ENCODE measurements at places on chromosomes 7 and 10.

GRCh38 chr10:43350686-43351085 is 20.8 kb upstream of the FXYD4 start:
- no peak for DNase-seq

DNA sequence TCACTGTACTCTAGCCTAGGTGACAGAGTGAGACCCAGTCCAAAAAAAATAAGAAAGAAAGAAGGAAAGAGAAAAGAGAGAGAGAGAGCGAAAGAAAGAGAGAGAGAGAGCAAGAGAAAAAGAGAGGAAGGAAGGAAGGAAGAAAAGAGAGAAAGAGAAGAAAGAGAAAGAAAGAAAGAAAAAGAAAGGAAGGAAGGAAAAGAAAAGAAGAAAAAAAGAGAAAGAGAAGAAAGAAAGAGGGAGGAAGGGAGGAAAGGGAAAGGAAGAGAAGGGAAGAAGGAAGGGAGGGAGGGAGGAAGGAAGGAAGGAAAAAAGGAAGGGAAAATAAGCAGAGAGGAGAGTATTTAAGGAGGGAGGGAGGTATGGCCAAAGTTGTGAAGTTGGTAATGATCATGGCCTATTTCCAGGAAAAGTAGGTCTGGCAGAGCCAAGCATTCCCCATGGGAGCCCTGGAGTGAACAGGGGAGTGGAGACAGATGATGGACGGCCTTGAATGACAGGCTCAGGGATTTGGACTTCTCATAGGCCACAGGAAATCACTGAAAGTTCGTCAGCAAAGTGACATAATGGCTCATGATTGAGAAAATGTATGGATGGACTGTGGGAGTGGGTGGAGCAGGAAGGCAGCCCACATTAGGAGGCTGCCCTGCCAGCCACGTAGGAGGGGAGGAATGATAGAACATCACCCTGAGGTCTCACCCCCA is 44.8 kb upstream of the CUX1 start:
- DNase-seq, result no peak

DNA sequence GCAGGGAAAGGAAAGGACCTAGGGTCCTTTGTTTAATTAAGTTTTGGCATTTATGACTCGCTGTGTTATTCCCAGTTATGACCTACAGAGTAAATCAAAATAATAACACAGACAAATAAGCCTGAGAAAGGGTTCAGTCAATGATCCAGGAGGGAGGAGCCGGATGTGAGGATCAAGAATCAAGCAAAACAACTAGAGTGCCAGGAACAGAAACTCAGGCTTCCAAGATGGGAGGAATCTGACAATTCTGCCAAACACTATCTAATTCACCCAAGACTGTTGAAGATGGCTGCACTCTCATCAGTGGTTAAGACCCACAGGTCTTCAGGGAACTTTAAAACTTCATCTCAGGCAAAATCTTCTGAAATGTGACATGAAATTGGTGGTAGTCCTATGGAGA is 50.3 kb upstream of the PIP4K2A start:
- DNase-seq, result no peak

DNA sequence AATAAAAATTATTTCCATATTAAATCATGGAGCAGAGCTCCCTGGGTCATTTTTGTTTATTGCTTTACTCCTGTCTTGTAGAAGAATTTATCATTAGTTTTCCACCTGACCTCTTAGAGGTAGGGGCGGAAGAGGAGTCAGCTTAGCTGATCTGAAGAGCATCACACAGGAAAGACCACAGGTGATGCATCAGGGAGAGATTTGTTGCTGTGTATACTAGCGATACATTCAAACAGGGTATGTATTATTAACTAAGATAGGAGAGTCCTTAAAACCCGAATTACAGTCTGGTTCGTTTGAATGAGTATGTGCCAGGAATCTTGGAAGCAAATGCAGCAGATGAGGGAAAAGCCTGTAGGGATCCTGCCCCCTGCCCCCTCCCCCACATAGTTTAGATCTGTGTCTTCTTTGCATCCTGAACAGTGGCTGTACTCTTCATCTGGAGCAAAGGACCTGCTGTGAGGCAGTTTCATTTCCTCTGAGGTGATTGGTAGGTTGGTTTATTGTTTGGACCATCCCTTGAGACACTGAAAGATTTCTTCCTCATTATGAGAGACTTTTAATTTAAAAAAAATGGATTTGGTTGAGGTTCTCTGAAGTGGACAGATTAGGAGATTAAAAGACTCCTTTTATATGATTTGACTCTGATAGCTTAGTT is 177.0 kb downstream of the SND1 start:
- no peak for DNase-seq

GRCh38 chr7:79787623-79788022 is 334.2 kb upstream of the MAGI2 start:
- no peak for DNase-seq

- no peak for DNase-seq
These were observed 749.1 kb upstream of the LRRTM3 start for GRCh38 chr10:66176772-66177171.

GRCh38 chr7:7816084-7816483 is 97.7 kb upstream of the RPA3 start:
- DNase-seq, result no peak

Data from activated naive CD4-positive, alpha-beta T cell (primary cell).